Heart left ventricle (tissue), 16 donors: ENCODE measurements at places on chromosomes 2 and 18.

GRCh38 chr2:74414881-74415761 is 6.3 kb downstream of the C2orf81 start:
- peak; percentile 80 for DNase-seq

DNA sequence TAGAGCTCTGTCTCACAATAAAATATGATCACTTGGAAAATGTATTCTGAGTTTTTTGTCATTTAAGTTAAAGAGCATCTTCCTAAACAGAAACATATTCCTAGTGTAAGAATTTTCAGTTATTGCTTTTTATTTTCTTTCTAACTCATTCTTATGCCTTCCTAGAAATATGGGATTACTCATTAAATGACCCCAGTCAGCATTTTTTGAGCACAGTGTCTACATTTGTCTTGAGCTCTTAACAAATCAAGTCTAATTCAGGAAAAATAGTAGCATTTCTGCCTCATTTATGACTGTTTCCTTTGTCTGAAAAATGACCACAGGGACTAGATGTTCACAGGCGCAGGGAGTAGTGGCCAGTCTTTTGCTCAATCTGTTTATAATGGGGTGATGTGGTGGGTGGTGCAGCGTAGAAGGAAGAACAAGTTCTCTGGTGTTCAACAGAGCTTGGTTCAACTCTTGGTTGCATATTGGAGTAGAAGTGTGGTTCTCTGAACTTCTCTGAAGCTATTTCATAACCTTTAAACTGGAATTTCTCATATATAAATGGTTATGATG is 267.1 kb downstream of the CYRIA start:
- DNase-seq: no peak

DNA sequence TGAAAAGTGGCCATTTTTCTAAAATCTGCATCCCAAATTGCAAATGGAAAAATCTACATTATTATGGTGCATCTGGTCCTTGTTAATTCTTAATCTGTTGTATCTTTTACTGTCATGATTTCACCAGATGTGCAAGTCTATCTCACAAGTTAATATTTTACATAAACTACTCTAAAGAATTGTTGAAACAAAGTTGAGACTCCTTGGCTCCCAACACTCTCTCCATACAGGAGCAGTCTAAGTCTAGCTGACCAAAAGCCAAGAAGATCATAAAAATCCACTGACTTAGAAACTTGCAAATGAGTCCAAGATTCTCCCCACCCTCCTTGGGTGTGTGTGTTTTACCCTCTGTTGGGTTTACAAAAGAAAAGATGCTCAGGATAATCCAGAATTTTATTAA is 85.1 kb downstream of the NCKAP5 start:
- no peak for DNase-seq

DNA sequence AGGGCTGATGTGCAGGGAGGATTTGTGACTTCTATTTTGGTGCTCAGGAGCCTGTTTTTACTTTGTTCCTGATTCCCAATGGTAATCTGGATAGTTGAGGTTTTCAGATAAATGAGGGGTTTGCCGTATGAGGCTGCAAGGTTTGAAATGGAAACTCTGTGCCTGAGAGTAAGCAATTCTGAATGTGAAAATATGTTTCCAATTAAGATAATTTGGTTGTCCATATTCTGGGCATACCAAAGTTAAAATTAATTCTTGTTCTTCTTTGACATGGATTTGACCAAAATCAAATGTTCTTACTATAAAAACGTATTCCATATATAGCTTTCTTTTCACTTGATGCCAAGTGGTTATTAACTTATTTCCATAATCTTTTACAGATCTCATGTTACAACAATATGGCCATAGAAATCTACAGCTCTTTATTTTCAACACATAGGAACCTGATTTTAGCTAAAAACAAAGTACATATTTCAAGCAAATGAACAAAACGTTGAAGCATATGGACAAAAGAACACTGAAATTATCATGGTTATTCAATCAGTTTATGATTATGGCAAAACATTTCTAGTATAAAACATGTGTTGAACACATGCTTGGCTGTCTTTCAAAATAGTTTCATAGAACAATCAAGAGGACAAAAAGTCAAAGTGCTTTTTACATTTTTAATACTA is 63.4 kb upstream of the ARHGAP28 start:
- no peak for DNase-seq

DNA sequence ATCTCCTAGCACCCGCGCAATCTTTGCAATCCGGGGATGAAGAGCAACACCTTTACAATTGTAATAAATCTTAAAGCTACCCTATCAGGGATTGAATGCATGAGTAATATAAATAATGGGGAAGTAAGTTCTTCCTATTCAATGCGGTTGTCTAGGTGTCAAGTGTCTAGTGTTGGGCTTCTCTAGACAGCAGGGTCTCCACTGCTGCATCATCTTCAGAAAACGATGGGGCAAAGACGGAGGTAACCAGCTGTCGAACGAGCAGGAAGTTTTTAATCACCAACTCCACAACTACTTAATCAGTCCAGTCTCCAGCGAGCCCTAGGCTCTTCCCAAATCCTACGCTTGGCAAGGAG is 573 bp downstream of the STAM2 start:
- no peak for DNase-seq

DNA sequence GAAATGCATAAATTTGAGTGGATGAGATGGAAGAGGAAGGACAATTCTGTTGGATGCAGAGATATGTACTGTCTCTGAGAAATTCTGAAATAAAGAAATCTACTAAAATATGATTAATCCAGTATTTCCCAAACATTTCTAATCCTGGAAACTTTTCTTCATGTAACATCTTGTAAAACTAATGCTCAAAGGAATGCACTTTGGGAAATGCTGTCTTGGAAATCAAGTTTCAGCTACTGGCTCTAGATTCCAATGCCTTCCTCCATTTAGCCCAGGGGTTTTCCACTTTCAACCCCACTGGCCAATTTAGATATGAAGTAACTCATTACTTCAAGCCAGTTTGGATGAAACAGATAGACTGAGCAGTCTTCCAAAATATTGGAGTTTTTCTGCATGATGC is 355.1 kb downstream of the TXNL1 start:
- DNase-seq: no peak
